ENCODE measurements at places on chromosomes 2 and 18.

GRCh38 chr2:42104621-42105020 is 56.8 kb downstream of the PKDCC start:
- no peak for DNase-seq

DNA sequence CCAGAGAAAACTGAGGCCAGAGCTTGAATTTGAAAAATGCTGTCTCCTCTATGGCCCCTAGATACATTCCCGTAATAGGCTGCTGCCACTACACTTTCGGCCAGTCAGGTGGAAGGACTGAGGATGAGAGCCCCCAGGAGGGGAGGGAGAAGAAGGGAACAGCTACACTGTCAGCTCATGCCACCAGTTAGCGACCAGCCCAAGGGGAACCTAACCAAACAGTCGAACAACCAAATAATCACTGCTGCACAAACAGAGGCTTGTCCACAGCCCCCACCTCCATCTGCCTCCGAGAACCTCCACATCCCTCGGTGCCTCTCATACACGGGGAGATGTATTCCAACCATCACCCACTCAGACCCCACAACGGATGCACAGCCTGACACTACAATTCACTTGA is 7.3 kb downstream of the ZNF516 start:
- DNase-seq, result no peak

GRCh38 chr2:56008661-56009431 is 85.3 kb upstream of the EFEMP1 start:
- DNase-seq, result no peak

DNA sequence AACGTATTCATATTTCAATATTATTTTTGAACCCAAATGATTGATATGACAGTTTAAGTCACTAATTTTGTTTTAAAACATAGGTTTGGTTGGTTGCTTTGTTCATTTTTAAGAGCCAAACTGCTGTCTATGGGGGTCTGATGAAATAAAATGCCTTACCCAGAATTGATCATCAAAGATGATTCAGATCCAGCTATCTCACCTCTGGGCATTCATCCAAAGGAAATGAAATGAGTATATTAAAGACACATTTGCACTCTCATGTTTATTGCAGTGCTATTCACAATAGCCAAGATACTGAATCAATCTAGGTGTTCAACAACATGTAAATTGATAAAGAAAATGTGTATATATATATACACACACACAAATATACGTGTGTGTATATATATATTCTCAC is 326.9 kb upstream of the GULP1 start:
- DNase-seq, result no peak

- DNase-seq, result no peak
Measured at GRCh38 chr18:69941183-69941582, 6.5 kb downstream of the CD226 start.

DNA sequence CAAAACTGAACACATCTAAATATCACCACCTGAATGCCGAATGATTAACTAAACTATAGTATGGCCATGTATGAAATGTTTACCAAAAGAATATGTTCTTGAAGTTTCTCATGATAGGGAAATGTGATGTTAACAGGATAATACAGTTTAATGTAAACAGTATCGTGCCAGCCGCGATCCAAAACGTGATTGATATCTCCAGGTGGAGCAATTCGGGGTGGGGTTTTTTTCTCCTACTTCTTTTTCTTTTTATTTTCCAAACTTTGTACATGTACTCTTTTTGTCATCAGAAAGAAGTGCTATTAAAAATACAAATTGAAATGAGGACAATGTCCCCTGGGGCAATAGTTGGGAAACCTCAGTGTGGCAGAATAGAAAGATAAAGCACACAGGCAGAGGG is 4.0 kb upstream of the BIN1 start:
- no peak for DNase-seq

All from T-cell (primary cell).